Stimulated activated naive CD4-positive, alpha-beta T cell treated with Interleukin-2 at 50 U/mL for 16 hours (primary cell): ENCODE measurements at places on chromosomes 7 and 10.

- no peak for DNase-seq
Measured at GRCh38 chr10:52442576-52442975, 128.5 kb downstream of the DKK1 start.

GRCh38 chr10:110069502-110069982 is 61.8 kb downstream of the ADD3 start:
- no peak for DNase-seq

- no peak for DNase-seq
Measured at GRCh38 chr7:42049761-42050160, 187.2 kb downstream of the GLI3 start.

- no peak for DNase-seq
Measured at GRCh38 chr7:2860627-2861133, 16.6 kb upstream of the GNA12 start.

- no peak for DNase-seq
Measured at GRCh38 chr7:7425321-7425720, 110.4 kb downstream of the COL28A1 start.

- no peak for DNase-seq
Measured at GRCh38 chr10:89553064-89553734, 17.8 kb upstream of the SLC16A12 start.

DNA sequence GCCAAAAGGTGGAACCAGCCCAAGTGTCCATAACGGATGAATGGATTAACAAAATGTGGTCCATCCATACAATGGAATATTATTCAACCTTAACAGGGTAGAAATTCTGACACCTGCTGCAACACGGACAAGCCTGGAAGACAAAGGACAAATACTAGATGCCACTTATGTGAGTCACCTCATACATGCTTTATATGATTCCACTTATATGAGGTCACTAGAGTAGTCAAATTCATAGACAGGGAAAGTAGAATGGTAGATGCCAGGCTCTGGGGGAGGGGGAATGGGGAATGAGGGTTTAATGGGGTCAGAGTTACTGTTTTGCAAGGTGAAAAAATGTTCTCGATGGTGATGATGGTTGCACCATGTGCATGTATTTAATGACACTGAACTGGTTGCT is 34.0 kb upstream of the CYTH3 start:
- no peak for DNase-seq

- DNase-seq, result no peak
Measured at GRCh38 chr10:124842721-124843120, 41.1 kb downstream of the ABRAXAS2 start.

DNA sequence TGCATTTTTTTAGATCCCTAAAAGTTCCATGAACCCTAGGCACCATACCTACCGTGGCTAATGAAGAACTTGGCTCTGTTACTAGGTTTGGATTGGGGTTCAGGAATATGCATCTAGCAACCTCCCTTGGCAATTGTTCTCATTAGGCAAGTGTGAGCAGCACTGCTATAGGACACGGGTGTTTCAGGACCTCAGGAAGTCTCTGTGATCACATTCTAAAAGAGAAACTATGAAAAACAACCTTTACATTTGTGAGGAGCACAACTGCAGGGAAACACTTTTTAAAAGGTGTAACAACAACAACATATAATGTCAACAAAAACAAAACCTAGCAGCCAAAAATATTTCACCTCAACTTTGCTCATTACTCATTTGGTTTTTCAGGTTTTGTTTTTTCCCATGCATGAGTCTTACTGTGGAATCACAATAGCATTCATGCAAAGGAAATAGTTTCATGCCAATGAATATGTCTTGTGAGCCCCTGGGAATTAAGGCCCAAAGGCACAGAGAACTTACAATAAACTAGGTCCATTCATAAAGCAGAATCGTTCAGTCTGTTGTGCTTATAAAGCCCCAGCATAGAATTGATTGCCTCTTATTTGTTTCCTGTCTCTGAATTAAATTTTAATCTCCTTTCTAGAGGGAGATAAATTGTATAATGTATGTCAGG is 255.7 kb upstream of the DGKB start:
- DNase-seq, result no peak

DNA sequence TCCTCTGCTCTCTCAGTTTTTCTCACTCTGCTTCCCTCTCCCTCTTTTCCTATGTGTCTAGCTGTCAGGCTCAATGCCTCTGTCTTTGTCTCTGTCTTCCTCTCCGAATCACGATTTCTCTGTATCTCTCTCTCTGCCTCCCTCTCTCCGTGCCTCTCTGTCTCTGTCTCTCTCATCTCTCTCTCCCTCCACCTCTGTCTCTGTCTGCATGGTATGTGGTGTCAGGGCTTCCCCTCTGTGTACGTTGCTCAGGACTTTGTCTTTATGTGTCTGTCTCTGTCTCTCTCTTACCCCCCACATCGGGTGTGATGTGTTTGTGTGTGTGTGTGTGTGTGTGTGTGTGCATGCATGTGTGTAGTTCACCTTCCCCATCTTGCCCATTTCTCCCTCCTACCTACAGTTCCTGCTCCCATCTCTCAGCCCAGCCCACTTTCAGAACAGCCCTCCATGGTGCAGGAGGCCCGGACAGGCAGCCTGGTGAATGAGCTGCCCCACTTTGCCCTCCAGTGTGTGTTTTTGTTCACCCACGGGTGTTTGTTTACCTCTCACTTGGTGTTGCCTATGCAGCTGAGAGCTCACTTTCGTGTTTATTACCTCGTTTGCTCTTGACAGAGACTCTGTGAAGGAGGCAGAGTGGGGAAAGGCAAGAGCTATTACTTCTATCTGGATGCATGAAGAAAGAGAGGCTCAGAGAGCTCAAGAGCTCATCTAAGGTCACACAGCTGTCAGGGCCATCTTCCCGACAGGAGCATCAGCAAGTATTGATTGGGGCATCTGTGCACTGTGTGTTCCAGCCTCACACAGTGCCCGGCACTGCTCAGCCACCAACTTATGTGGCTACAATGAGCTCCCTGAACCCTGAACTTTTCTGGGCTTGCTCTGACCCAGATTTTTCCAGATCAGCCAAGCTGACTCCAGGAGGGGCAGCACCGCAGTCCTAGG is 163.5 kb upstream of the ZMIZ1 start:
- DNase-seq, result no peak

DNA sequence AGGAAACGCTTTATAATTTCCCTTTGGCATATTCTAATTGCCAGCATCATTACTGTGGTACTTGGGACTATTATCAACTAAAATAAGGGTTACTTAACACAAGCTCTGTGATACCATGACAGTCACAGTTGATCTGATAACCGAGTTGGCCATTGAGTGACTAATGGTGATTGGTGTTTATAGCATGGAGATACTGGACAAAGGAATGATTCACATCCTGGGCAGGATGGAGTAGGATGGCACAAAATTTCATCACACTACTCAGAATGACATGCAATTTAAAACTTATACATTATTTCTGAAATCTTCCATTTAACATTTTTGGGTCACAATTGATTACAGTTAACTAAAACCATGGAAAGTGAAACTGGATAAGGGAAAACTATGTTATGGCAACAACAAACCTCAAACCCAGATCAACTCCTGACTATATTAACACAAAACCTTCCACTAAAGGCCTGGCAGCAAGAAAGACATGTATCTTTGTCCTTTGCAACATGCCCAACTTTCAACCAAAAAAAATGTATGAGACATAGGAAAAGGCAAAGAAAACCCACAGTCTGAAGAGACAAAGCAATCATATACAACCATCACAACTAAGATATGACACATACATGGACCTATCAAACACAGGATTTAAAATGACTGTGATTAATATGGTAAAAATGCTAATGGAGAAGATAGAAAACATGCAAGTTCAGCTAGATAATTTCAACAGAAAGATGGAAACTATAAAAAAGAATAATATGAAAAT is 208.5 kb upstream of the NRP1 start:
- DNase-seq, result no peak

- no peak for DNase-seq
Measured at GRCh38 chr10:49761201-49761788, 828 bp downstream of the OGDHL start.

DNA sequence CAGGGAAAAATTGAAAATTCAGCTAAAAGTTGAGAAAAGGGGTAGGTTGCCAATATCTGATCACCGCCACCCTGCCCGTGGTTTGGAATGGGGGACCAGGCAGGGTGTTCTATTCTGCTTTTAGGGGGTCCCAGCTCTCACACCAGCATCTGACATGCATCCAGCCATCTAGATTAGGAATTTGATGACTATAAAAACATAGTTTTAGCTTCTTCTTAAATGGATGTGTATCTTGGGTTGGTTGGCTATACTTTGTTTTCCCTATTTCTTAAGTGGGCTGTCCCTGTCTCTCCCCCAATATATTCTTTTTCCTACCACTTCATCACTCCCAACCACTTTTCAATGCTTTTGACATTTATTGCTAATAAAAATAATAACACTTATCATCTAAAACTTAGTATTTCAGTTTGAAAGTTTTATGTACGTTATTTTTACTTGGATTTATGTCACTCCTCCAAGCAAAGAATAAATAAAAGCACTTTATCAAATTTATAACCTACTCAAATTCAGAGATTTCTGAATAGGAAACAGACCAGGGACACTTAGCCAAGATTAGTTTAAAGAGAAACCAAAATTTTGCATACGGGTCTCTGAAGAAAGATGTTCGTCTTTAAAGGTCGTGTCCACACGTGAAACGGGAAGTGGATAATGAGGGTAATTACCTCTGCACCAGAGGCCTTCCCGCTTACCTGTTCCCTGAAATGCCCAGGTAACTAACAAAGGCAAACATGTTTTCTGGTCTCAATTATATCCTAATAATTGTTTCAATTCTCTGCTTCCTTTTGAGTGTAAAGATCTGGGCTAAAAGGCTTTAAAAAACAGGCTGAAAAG is 233.2 kb upstream of the AUTS2 start:
- DNase-seq, result no peak

DNA sequence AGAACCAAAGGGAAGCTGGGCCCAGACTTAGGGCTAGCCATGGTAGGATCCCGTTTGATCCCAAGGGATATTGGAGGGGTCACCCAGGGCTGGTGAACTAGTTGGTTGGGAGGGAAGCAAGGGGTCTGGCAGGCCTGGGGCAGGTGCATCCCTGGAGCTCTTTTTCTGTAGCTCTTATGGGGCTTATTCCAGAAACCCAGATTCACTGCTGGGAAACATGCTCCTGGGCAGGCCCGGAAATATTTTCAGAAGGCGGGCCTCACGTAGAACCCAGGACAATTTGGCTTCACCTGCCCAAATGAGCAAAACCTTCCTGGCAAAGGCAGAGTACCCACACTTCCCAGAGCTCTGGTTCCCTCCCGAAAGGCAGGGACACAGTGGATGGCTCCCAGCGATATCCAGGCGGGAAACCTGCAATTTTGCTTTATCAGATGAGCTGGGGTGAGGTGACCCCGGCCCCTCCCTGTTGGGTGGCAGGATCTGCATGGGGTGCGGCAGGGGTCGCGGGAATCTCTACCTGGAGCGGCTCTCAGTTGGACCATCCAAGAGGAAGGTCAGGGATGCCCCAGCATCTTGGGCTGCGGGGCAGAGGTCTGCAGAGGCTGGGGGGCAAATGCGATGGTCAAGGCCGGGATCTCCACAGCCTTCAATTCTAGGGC is 533.9 kb downstream of the TCERG1L start:
- no peak for DNase-seq

DNA sequence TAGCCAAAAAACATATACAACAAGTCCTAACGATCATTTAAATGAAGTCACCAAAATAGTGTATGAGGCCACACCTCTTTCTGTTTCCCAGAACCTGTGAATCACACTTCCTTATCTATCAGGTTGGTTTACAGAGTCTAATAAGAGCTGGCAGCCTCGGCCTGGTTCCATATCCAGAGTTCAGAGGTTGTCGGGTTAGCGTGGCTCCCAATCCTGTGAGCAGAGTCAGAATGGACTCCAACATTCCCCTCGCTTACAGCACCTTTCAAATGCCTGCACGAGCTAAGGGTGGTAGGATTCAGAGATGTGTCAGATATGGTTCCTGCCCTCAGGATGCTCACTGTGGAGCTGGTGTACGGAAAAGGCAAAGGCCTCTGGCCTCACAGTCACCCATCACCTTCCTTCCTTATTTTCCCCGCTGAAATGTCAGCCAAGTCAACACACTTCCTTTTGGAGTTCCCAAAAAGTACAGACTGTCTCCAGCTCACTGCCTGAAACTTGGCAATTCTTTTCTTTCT is 6.0 kb downstream of the IL15RA start:
- peak; percentile 34 for DNase-seq

DNA sequence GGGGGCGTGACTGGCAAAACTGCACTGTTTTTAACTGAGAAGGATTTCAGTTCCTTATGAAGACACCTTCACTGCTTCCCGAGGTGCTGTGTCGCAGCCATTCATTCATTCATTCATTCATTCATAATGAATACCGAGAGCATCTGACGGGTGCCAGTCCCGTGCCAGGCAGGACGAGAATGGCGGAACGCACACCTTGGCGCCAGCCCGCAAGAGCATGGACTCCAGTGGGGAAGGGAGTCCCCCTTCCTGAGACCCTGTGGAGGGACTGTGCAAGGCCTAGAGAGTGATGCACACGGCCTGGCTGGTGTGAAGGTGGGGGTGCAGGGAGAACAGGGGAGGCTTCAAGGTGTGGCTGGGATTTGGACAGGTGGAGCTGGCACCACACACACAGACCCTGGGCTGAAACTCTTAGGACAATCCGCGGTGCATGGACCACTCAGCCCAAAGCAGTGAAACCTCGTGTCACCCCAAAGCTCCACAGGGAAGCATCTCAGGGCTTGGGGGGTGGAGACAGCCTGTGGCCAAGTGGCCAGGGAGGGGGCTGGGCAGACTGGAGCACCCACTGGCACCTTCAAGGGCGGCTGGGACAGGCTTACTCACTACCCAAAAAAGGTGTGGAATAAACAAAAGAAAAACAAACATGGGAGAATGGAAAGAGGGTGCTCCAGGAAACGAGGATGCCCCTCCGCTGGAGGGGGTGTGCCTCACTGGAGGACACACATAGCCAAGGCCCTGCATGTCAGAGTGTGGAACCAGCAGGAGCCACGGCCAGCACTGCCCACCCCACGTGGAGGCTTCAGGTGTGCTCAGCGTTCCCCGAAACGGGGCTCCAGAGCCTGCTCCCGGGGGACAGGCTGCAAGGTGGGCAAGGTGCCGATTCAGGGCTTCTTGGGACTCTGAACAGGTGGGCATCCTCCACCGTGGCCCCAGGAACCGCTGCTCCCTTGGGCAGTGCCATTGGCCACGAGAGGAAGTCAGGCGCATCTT is 37.7 kb downstream of the EBF3 start:
- DNase-seq, result no peak

GRCh38 chr7:87075671-87076404 is 16.4 kb upstream of the ELAPOR2 start:
- no peak for DNase-seq
